ENCODE measurements at places on chromosomes 5 and 9.

DNA sequence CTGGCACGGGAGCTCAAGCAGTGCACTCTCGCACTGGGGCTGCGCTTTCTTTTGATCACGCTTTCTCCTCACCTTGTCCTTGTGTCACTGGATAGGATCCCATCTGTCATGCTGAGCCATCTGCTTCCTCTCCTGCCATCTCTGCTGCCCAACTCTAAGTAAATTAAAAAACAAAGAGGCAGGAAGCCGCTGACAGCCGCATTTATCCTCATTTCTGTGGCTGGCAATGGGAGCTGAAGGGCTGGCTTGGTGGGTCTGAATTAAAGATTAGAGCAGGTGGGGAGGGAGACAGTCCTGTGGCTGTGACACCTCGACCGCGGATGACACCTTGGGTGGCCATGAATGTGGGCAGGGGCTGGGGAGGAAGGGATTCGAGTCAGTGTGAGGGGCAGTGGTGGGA is 159.2 kb upstream of the ALDH1B1 start:
- DNase-seq: peak; percentile 95

DNA sequence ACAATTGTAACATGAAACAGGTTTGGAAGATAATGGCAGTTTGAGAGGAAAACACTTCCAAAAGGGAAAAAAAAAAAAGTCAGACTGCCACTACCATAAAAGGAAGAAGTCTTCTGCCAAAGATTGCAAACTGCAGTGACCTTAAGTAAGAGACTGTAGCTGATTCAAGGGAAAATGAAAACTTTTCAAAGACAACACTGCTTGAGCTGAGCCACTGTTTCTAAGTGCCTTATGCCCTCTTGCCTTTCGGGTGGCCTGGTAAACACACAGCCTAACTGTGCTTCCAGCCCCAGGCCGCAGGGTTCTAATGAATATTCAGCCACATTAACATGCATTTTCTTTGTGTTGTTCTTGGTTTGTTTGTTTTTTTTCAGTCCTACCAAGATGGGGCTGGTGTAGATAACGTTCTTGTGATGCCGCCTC is 354.6 kb downstream of the BNC2 start:
- DNase-seq: no peak

DNA sequence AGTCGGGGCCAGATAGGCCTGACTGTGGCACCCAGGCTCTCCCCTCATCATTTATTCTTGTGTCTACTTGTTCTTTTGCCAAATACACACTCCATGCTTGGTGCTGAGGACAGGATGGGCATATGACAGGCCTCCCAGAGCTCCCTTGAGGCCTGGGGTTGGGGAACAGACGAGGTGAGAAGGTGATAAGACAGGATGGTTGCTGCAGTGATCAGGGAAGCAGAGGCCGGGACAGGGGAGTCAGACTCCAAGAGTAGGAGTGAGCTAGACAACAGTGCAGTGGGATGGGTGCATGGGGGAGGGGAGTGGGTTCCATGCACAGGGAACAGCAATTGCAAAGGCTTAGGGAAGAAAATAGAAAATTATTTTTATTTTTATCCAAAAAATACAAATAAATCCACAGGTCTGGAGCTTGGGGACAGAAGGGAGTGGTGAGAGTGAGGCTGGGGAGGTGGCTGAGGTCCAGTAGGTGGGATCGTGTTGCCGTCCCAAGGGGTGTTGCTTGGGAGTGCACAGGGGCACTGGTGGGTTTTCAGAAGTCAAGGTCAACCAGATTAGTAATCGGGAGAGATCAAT is 3.4 kb upstream of the AMBP start:
- no peak for DNase-seq

DNA sequence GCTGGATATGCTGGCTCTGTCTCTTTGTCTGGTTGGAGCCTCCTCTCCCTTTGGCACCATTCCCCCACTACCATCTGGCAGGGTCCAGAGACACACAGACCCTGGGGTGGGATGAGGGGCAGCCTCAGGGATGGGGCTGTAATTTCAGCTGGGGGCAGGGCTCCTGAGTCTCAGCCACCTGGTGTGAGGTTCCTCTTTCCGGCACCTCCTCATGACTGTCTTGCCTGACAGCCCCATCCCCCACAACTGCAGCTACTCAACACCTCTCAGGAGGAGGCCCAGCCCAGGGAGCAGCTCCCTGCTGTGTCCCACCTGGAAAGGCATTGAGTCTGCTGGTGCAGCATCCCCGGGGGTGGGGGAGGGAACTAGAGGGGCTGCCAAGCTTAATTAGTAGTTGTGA is 11.7 kb upstream of the RPS14 start:
- peak; percentile 72 for DNase-seq

GRCh38 chr5:147805030-147805454 is 22.5 kb upstream of the JAKMIP2 start:
- DNase-seq: no peak

- DNase-seq: no peak
Measured at GRCh38 chr9:33166231-33167083, 679 bp downstream of the B4GALT1 start.

DNA sequence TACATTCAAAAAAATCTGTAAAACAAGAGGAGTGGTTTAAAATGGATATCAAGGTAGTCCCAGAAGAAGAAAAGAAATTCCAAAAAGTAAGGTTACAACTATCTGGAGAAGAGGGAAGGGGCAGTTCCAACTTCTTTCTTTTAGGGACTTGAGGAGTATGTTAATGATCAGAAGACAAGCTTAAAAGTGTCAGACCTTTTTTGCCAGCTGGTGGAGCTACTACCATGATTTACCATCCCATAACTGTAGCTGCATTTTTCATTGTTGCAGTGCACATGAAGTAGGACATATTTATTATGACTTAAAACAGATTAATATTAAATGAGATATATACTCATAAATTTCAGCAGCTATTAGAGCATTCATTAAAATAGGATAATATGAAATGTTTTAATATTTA is 158.5 kb upstream of the RGS7BP start:
- peak; percentile 3 for DNase-seq

GRCh38 chr5:56450766-56451165 is 217.6 kb upstream of the ANKRD55 start:
- DNase-seq: no peak

GRCh38 chr5:176631383-176632200 is 1.1 kb downstream of the EIF4E1B start:
- DNase-seq: peak; percentile 86

- no peak for DNase-seq
Measured at GRCh38 chr9:1907465-1907864, 107.7 kb upstream of the SMARCA2 start.

DNA sequence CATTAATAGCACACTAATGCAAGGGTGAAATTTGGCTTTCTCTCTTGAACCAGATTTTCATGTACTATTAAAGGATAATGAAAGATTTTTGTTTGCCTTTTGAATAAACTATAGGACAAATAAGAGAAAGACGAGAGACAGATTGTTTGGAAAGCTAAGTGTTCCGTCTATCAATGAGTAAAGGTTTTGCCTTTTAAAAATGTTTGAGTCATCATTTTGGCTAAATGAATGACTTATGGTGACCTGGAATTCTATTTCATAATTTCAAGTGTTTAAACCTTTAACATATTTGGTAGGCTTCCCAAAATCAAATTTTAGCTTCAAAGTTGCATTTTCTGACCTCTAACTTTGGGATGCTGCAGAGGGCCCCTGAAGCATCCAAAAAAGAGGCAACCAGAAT is 145.2 kb downstream of the SLC25A46 start:
- no peak for DNase-seq

DNA sequence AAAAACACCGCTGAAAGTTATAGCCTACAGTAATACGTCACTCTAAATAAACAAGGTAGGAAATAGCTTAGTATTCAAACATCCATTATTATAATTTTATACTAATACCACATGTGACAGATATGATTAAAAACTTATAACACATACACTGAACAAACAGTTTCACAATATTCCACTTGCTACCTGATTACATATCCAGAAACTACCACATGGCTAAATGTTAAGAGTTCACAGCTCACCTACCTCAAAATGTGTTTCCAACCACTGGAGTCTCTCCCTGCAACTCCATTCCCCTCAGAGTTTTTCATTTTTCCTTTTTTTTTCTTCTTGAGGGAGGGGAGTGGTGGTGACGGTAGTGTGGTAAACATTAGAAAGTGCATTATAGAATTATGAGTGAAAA is 12.1 kb downstream of the RICTOR start:
- DNase-seq: no peak

DNA sequence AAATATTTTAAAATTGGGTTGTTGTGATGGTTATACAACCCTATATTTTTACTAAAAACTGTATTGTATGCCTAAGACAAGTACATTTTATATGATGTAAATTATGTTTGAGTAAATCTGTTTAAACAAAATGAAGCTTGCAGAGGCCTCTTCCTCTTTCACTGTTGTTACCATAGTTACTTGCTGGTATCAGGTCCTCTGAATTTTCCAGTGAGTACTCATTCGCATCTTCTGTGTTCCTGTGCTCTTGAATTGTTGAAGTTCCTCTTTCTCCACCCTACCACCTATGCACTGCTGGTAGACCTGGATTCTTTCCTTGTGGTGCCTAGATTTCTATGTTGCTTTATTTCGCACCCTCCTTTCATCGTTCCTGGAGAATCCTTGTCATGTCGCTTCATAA is 938.5 kb upstream of the ACO1 start:
- no peak for DNase-seq

DNA sequence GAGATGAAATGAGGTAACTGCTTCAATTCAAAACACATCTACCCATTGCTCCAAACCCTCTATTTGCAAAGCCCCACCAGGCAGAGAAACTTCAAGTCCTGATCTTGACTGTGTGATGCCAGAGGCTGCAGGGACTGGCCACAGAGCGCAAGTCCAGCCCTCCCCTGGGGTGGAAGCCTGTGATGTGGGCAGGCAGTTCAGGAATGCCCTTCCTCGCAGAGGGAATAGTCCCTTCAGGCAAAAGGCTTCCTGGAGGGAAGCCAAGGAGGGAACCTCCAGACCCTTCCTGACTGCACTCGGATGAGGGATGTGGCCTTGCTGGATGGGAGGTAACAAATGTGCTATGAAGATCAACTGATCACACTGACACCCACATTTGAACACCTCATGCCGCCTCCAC is 131.2 kb downstream of the SLIT3 start:
- no peak for DNase-seq

- DNase-seq: no peak
Measured at GRCh38 chr5:61619289-61619688, 287.2 kb downstream of the ZSWIM6 start.

- DNase-seq: no peak
Measured at GRCh38 chr9:85940275-85940831, 593 bp upstream of the NAA35 start.

DNA sequence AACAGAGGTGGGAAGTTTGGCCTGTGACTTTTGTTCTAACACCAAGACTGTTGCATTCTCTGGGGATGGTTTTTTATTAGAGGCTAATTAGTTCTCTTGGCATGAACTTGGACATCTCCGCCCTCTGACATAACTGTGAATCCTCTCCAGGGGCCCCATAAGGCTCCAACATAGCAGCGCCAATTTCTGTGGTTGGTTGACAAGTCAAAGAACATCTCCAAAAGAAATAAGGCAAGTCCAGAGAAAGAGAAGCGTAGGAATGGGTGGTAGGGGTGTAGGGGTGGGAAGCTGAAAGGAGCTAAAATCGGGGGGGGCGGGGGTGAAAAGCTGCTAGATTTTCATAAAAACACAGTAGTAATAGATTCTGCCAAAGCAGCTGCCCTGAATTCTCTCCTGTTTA is 81.0 kb upstream of the DAB2 start:
- DNase-seq: no peak

- no peak for DNase-seq
Measured at GRCh38 chr5:39843767-39844166, 419.0 kb upstream of the DAB2 start.

- DNase-seq: no peak
Measured at GRCh38 chr9:136002881-136003280, 41.7 kb upstream of the UBAC1 start.

- peak; percentile 12 for DNase-seq
Measured at GRCh38 chr5:149656576-149657182, 73.4 kb upstream of the PPARGC1B start.

DNA sequence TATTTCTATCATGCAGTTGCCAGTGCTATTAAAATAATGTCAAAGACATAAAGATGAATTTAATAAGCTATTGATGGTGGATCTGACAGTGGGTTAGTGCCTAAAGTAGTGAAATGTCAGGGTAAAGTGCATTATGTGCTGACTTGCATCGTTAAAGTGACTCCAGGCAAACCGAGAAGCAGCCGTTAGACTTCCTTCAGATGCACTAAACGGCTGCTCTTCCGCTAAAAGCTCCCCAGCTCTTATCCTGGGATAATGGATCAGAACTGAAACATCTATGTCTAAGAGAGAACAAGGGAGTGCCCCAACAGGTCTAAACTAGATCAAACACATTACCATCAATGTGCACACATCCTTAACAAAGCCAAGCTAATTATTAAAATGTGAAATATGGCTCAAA is 468.2 kb downstream of the NTRK2 start:
- no peak for DNase-seq

GRCh38 chr9:96217294-96217707 is 84.7 kb downstream of the HSD17B3 start:
- no peak for DNase-seq

- DNase-seq: no peak
Measured at GRCh38 chr5:131330031-131330430, 66.2 kb downstream of the CDC42SE2 start.

- DNase-seq: no peak
Measured at GRCh38 chr5:126970517-126971017, 59.8 kb downstream of the MARCHF3 start.

- no peak for DNase-seq
Measured at GRCh38 chr5:78746021-78746770, 97.6 kb upstream of the LHFPL2 start.

- no peak for DNase-seq
Measured at GRCh38 chr9:5832071-5832537, 813 bp downstream of the ERMP1 start.

DNA sequence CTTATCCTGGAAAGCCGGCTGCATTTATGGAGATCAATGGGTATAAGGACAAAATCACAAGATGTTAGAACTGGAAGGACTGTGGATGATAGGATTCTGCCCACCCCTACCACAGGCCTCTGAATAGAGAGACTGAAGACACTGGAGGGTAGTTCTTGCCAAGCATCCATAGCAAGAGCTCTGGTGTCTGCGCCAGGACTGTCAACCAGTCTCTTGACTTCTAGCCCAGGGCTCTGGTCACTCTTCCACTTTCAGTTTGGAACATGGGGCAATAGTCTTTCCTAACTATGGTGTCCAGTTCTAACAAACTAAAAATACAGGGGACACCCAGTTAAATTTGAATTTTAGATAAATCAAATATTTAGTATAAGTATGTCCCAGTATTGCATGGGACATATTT is 23.4 kb downstream of the LARP1 start:
- DNase-seq: no peak

- no peak for DNase-seq
Measured at GRCh38 chr5:54517174-54517511, 416 bp upstream of the SNX18 start.

Data from NCI-H1694 (cell line).